ENCODE measurements at places on chromosomes 16 and 17.

DNA sequence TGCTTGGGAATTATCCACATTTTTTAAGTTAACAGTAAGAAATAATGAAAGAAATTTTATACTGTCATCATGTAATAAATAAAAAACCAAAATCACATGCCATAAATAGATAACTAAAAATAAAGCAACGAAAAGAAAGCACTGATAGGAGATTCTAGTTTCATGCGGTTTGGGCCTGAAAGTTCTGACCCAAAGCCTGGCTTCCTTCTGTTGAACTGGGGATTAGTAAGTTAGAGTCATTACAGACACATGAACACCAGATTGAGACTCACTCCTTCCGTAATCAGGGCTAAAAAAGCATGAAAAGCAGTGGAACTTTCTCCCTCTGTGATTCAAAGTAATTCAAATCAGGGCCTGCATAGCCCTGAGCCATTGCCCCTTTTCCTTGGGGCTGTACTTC lies 13.2 kb upstream of the SLC6A2 start:
- no peak for DNase-seq

- no peak for DNase-seq
These were observed 37.0 kb upstream of the HAPSTR1 start for GRCh38 chr16:9054460-9054859.

GRCh38 chr17:65664266-65664665 lies 102.8 kb upstream of the AXIN2 start:
- DNase-seq, result no peak

- no peak for DNase-seq
These were observed 19.4 kb upstream of the C16orf95 start for GRCh38 chr16:87336434-87337240.

GRCh38 chr16:49932946-49933345 lies 77.0 kb upstream of the ZNF423 start:
- DNase-seq, result no peak

GRCh38 chr17:44387804-44388203 lies 1.6 kb downstream of the ITGA2B start:
- no peak for DNase-seq

GRCh38 chr17:33124871-33125551 lies 133.4 kb downstream of the SPACA3 start:
- no peak for DNase-seq

DNA sequence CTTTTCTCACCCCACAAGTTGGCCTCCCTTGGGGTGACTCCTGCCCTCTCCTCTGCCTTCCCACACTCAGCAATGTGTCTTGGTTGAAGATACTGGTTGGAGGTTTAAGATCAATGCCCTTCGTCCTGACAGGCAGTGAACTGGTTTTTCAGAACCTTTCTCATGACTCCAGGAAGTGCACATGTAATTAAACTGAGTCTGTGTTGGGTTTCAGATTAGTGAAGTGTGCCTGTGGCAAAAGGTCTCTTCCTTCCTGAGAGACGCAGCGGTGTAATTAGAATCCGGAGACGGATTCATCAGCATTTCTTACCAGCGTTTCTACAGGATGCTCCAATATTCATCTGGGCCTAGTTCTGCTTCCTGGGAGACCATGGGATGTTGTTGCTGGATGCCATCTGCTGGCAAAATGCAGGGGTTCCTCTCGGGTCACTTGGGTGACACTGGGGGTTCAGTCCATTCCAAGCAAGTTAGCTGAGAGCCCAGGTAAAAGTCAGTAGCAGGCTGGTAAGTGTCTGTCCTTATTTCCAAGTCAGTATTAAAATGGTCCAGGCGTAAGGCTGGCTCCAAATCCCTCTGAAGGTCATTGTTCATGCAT lies 233.3 kb downstream of the XYLT1 start:
- no peak for DNase-seq

- no peak for DNase-seq
These were observed 6.4 kb downstream of the C16orf86 start for GRCh38 chr16:67672739-67673662.

DNA sequence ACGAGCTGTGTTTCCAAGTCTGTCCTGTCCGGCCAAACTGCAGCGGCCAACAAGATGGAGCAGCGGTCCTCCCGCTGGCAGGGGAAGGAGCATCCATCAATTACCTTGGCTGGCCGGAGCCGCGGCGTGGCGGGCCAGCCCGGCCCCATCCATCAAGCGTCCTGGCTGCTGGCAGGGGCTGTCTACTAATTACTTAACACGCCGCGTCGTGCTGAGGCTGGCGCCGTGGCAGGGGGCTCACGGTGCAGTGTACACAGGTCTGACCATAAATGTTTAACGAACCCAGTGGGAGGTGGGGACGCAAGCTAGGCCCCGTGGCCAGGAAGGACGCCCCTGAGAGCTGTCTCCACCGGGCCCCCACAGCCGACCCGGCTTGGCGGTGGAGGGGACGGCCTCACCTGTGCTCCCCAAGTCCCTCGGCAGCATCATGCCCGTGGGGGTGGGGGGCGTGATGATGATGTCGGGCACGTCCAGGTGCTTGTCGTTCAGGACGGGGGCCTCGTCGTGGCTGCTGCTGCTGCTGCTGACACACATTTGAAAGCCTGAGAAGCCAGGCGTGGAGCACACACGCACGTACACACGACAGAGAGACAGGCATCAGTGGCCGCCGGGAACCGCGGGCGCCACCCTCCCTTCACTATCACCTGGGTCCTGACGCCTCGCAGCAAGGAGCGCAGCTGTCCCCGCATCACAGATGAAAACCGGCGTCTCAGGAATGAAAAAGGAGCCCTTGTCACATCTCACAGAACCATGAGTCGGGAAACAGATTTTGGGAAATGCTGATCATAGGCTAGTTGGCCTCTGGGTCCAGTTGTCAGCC lies 21.2 kb upstream of the GINS2 start:
- DNase-seq, result no peak

- DNase-seq, result no peak
These were observed 46.1 kb upstream of the KCNJ2 start for GRCh38 chr17:70123193-70123592.

GRCh38 chr17:82571855-82572254 lies 52.3 kb downstream of the FOXK2 start:
- DNase-seq, result no peak

DNA sequence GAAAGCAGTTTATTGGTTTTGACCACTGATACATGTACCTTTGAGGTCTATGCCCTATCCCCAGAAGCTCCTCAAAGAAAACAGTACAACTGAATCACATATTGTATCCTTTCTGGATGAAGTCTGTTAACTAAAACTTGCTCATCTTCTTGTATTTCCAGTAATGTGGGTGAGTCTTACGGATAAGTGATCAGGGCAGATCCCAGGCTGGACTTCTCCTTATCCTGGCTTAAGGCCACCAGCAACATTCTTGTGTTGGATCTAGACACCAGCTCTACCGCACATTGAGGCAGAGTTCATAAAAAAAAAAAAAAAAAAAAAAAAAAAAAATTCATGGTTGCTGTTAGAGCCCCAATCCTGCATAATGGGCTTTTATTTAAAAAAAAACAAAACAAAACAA lies 536.7 kb upstream of the HSBP1 start:
- DNase-seq, result no peak

- no peak for DNase-seq
These were observed 79.7 kb downstream of the AIPL1 start for GRCh38 chr17:6355196-6355595.

- DNase-seq, result no peak
These were observed 64.9 kb downstream of the ARHGAP17 start for GRCh38 chr16:24950275-24950674.

GRCh38 chr16:88939245-88939971 lies 37.6 kb downstream of the CBFA2T3 start:
- no peak for DNase-seq

DNA sequence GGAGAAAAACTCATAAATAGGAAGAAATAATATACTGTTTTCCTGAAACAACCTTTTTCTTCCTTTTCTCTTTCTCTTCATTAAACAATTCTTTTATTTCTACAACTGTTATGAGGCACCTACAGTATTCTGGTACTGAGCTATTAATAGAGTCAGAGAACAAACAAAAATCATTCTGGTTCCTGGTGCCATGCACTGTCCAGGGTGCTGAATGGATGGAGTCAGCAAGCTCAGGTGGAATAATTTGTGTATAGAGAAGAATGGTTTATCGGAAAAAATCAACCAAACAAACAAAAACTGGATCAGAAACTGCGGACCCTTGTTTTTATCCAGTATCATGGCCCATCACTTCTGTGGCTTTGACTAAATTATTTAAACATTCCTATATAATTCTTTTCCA lies 430.3 kb upstream of the GOT2 start:
- DNase-seq, result no peak

- DNase-seq, result no peak
These were observed 7.9 kb upstream of the DNAH17 start for GRCh38 chr17:78585006-78585630.

DNA sequence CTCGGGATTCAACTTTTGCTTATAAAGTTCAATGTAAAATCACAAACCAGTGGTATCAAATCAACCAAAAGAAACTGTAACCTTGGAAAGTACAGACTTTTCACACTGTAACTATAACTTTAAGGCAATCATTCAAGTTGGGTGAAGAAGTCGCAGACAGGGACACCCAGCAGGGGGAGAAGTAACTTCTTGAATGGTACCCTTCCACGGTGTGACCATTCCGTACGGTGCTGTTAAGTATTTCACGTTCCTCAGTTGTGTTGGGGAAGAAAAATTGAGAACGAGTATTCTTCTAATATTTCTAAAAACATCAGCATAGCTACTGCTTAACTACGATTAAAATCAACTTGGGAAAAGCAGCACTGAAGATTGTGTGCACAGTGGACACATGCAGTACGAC lies 55.8 kb downstream of the MYH10 start:
- DNase-seq, result no peak

GRCh38 chr16:72311426-72311825 lies 139.5 kb upstream of the PMFBP1 start:
- DNase-seq, result no peak

DNA sequence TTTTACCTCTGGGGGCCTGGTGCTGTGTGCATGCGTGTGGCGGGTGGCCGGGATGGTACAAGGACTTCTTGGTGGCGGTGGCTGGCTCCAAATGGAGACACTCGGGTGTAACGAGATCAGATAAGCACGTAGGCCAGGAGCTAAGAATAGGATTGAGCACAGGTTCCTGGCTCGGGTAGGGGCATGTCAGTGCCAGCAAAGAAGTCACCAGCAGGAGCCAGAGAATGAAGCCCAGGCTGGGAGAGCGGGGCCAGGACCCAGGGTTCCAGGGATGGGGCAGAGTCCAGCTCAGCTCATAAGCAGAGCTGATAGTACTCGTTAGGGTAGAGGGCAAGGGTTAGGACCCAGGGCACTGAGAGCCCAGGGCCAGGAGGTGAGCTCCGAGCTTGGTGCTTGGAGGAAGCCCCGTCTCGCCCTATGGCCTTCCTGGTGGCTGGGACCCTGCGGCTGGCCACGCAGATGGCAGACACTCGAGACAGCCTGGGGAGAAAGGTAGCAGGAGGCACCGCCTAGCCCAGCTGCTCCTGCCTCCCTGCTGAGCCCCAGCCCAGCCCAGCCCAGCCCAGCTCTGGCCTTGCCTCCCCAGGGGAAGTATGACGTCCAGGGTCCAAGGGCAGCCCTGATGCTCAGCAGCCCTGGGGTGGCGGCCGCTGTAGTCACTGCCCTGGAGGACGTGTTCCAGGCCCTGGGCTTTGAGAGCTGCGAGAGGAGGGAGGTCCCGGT lies 8.9 kb downstream of the ZNF213 start:
- no peak for DNase-seq

DNA sequence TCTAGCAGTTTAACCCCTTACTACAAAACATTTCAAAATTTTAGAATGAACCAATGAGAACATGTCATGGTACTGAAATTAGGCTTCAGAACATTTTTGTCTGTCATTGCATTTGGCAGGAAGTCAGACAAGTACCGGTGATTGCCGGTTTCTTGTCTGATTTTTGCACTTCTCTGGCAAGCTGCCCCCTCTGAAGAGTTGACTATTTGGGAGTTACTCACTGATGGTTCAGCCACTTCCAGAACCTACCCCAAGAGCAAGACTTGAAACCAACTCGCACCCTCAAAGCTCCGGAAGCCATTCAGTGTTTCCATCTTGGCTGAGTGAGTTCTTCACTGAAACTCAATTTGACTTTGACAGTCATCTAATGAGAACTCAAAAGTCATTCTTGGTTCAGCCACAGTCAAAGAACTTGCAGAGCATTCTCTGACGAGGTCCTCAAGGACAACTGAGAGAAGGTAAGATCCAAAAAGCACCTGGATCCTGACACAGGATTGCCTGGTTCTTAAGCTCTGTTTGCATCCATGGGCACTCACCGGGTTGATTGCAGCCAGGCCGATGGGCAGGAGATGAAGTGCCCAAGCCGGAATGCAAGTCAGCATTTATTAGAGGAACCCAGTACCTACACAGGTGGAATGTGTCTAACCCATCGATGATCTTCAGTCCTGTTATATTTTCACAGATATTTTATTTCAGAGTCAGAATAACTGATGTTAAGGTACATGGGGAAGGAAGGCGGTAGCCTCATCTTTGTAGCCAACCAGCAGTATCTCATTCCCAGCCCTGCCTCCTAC lies 93.6 kb downstream of the USP22 start:
- DNase-seq, result no peak

DNA sequence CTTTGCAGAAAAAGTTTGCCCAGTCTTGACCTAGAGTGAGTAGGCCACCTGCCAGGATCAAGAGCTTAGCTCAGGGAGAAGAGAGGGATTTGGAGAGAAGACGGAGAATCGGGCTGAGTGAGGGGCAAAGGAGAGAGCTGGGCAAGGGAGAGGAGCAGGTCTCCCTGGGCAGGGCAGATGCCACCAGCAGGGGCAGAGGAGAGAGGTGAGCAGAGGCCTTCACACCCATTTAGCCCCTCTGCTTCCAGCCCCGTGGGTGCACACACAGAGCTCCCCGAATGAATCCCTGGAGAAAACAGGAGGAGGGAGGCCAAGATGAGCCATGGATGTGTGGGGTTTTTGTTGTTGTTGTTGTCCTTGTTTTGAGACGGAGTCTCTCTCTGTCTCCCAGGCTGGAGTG lies 29.2 kb downstream of the TBX4 start:
- DNase-seq, result no peak

DNA sequence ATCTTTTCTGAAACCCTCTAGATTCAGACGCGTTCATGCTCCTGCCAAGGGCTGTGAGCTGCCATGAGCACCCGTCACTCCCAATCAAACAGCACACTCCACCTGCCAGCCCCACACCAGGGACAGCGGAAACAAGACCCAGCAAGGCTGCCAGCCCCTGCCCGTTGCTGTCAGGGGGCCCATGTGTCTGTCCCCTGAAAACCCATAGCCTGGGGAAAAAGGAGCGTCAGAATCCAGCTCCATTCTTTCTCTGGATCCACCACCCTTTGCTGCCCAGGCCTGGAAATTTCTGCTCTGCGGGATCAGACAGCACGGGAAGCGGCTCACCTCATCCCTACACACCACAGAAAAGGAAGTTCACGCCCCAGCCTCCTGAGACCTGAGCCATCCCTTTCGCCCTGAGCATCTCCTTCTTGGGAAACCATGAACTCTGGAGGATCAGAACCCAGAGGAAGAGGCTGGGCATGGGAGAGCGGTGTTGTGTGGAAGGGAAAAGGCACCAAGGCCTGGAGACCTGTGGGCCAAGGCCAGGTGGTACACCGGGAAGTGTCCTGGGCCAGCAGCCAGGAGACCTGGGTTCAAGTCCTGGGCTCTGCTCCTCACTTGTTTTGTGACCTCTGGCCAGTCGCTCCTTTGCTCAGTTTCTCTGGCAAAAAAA lies 51.5 kb upstream of the RCVRN start:
- no peak for DNase-seq

All from GM19239 (cell line).